ENCODE measurements at places on chromosomes 6 and 20. TPM values are rescaled to one million over a fixed set of nuclear protein-coding genes. Genes with fewer than 3 reads are reported as not detected.

- DNase-seq, result no peak
These were observed 33.6 kb upstream of the HSF2 start for GRCh38 chr6:122365775-122366403.

GRCh38 chr20:19966840-19967239, 50.3 kb upstream of the NAA20 start:
- DNase-seq, result no peak

DNA sequence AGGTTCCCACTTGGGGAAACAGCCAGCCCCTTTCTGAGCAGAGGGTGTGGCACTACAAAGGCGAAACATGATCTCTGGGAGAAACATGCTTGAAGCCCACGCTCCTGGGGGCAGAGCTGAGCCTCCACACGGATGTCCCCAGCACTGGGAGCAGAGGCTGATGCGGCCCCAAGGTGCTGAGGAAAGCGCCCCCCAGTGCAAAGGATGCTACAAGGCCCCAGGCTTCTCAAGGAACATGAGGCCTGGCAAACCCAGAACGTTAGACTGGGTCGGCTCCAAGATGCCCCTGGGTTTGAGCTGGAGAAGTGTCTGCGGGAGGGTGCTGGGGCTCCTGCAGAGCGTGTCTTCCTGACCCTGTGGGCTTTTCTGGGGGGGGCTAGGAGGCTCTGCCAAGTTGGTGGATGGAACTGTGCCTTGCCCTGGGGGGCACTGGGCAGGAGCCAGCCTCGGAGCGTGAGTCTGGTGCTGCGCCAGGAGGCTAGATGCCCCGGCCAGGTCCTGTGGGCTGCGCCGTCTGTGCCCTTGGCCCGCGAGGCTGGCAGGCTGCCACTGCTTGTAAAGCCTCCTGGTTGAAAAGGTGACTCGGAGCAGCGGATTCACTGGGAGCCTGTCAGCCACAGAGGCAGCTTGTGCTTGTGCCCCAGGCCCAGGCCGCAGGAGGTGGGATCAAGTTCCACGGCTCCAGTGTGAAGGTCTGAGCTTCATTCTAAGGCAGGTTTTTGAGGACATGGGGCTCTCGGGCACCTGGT, 8.1 kb downstream of the SYNJ2 start:
- DNase-seq, result no peak

DNA sequence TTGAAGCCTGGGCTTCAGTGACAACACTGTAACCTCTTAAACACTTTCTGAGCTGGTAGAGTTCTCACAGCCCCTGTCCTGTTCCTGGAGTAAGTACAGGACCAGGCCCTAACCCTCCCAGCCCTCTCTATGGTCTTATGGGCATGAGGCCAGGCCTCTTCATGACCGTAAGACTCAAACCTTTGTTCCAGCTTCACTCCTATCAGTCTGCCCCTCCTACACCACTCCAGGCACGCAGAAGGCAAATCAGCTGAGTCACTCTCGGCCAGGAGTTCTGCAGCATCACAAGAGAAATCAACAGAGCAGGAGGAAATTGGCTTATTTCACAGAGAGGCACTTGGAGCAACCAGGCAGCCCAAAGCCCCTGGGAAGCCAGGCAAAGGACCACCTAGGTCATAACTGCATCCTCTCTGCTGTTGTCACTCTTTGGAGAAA, 25.3 kb upstream of the CHD6 start:
- DNase-seq, result no peak

DNA sequence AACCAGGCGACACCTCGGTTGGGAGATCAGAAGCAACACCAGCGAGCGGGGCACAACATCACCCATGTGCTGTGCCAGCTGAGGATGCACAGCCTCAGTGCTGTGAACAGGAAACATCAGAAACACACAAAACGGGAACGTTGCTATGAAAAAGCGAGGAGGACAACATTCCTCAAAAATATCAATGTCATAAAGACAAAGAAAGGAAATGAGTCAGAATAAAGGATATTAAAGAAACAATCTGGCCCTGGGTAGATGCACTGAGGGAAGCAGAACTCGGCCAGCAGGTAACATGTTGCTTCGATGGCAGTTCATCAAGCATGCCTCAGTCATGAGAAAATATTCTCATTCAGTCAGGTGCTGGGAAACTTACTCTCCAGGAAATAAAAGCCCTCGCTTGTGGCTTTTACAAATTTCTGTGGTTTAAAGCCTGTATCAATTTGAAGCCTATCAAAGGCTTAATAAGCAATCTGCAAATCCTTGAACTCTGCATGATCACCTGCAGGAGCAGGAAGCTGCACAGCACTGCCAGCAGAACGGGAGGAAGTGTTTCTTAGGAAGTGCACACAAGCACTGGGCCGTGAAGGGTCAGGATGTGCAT, 77.5 kb downstream of the GINS1 start:
- no peak for DNase-seq

DNA sequence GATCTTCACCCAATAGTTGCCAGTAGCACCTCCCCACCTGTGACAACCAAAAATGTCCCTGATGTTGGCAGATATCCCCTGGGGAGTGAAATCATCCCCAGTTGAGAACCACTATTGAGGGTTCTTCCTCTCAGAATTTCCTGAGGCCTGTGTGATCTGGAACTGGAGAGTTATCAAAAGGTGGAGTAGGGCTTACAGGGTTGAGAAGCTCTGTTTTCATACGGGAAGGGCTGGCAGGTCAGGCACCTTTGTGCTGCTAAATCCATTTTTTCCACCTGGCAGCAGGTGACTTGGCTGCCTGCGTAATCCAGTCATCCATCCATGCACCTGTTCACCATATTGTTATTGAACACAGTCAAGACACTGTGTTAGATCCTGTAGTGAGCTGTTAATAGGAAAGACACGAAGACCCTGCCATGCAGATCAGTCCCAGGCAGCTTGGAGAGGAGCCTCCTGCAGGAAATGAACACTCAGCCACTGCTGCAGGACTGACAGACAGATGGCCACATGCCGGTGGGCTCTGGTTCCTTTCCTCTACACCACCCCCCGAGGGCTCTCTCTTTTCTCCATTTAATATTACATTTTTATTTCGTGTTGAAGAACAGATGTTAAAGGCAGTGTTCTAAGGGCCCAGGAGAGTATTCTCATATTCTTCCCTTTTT, 5.4 kb downstream of the DUSP22 start:
- DNase-seq, result no peak

DNA sequence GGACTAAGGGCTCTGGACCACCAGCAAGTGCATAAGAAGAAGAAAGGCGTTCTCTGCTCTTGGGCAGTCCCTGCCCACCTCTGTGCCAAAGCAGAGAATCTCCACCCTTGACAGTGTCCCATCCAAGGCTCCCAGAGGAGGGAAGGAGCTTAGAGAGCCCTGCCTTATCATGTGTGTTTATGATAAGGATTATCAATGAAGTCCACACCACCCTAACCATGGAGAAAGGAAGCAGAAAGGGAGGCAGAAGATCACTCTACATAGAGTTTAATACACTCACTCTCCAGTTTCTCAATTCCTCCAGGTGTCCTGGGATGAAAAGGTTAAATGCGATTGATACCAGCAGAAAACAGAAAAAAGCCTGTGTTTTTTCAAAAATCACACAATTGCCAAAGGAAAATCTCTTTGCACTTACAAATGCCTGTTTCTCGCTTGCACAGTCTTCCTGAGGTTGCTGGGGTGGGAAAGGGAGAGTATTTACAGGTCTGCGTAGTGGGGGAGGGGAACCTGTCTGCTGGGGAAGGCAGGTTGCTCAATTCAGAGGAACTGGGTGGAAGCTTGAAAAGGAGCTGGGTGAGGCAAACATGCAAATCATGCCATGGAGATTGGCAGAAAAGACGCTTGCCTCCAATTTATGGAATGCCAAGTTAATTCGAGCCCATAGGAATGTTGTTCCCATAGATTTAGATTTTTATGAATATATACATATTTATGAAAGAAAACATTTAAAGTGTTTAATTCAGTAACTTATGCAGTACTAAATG, 104.0 kb downstream of the EYA2 start:
- DNase-seq, result no peak

GRCh38 chr6:114747995-114748625, 405.3 kb upstream of the HS3ST5 start:
- DNase-seq, result no peak

DNA sequence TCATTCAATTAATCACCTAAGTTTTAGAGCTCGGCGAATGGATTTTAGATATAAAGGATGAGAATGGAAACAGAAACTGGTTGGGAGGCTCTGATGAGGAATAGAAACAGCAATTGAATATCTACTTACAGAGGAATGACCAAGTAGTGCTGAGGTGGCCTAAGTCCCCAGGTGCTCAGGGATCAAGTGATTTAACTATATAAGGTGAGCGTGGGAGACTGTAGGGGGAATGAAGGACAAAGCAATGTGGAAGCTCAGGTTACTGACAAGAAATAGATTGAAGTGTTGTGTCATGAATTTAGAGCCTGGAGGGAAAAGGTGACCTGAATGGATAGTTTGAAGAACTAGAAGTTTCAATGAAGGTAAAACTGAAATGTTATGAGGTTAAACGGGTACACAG, 495.4 kb upstream of the SOX4 start:
- DNase-seq, result no peak

- DNase-seq, result no peak
These were observed 175.8 kb downstream of the ISM1 start for GRCh38 chr20:13396826-13397225.

- DNase-seq, result peak; percentile 17
These were observed 117.3 kb downstream of the OPRM1 start for GRCh38 chr6:154156135-154156896.

GRCh38 chr20:3927486-3928291, 38.5 kb downstream of the PANK2 start:
- DNase-seq, result no peak

DNA sequence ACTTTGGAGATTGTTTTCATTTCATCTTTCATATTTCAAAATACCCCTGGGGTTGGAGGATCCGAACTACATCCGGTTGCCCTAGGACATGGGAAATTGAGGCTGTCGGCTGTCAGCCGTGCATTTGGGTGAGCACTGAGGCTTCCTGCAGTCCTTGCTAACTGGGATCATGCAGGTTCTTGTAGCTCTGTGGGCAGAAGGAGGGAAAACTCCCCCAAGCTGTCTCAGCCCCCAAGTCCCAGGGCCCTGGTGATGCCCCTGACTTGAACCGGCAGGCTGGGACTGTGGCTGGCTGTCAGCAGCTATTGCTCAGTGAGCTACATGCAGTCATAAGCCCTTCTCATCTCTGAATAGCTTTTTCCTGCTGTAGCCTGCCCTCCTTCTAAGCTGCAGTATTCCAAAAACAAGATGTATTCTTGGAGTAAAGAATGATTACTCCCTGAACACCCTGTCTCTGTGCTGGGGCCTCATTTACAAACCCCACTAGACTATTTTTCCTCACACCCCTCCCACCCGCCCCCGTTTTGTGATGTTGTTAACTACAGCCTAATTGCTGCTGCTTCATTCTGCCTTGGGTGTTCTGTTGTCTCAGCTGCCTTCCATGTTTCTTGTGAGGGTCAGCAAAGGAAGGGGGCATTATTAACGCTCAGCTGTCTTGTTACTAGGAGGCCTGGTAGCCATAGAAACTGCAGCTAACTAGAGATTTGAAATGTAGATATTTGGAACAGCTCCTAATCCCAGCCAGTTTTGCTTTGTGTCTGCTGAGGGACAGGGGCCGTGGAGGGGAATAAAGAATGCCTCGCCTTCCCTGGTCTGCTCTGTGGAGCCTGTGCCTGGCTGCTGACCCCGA, 18.1 kb downstream of the MTRES1 start:
- no peak for DNase-seq

DNA sequence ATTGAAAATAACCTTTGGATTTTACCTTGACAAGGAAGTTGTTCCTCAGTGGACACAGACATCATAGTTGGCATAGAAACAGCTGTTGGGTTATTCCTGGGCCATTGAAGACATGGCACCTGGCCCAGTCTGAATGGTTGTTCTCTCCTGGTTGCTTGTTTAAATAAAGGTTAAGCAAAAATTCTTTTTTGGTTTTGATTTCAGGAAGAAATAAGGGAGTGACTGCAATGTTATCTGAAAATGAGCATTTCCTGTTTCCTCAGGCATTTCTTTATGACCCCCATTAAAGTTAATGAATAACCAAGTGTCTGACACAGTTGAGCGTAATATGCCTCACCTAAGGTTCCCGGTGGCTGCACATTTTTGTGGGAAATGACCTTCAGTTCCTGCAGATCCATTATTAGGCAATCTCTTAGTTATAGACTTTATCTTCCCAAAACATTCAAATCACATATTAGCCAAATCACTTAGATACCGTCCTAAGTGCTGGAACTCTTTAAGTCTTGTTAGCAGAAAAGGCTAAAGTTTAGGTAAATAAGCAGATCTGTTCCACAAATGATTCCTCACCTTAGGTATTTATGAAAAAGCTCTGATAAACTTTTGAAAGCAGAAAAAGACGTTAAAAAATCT, 648.7 kb upstream of the FLRT3 start:
- no peak for DNase-seq

- no peak for DNase-seq
These were observed 37.0 kb upstream of the HINT3 start for GRCh38 chr6:125919618-125920017.

DNA sequence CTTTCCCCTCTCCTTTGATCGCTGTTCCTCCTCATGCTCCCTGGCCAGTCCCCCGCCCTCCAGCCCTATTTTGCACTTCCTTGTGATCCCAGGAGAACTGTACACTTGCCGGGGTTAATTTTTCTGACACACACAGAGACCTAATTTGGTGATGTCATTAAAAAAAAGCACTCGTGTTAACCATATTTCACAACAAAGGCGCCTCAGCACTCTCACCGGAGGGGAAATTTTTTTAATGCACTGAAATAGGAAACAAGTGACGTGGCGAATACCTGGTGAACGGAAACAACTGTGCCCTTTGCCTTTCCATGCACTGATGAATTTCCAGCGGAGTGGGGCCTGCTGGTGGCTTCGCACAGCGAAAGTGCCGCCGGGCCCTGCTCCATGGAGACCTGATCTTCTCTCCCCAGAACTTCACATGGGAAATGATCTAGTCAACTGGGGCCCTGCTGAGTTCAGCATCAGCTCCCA, 53.9 kb upstream of the TAGAP start:
- peak; percentile 49 for DNase-seq

- no peak for DNase-seq
These were observed 152.7 kb downstream of the ANKRD60 start for GRCh38 chr20:58075586-58076345.

DNA sequence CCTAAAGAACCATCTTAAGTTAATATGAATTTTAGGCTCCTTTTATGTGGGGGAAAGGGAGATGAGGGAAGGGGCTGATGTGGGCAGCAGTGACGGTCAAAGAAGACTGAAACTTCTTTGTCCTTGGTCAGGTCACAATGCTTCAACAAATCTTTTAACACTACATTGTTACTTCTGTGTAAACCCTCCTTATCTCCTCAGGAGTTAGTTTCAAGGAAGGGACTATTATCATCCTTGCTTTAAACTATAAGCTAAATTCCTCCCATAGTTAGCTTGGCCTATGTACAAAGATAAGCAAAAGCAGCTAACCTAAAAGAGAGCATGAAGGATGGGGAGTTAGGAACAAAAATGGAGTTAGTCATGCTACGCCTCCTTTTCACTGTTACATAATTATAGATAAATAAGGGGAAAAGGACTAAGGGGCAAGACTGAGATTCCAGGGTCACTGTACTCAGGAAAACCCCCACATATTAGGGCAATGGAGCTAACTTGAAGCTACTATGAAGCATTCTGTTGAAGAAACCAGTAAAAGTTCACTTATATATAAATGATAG, 172.7 kb upstream of the RUNX2 start:
- DNase-seq, result no peak

Gene PROKR2
- not detected for total RNA-seq

Gene ALDH8A1
- 3.4 TPM for total RNA-seq

Gene PRSS16
- 0.80 TPM for total RNA-seq

Gene RUNX2
- 50.8 TPM for total RNA-seq
